ENCODE measurements at places on chromosomes 12 and 14.

GRCh38 chr14:96903444-96904023 is 106.4 kb downstream of the VRK1 start:
- DNase-seq, result no peak

GRCh38 chr14:79641371-79641770 is 569.9 kb downstream of the DIO2 start:
- no peak for DNase-seq

GRCh38 chr14:39264558-39264957 is 30.8 kb downstream of the MIA2 start:
- DNase-seq, result no peak

DNA sequence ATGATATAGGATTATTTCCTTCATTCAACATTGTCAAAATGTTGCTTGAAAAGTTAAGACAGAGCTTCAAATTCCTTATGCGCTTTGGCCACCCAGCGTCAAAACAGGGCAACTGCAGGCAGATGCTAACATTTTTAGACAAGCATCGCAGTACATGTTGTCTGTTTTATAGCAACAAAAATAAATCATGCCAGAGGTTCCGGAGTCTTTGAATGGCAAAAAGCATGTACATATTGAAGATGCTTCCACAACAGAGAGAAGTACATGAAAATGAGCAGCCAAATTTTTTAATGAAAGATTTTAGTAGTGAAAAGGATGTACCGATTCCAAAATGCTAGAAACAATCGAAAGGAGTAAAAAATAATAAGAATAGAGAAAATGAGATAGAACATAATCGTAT is 49.8 kb upstream of the USP15 start:
- DNase-seq, result no peak

GRCh38 chr12:112179916-112180315 is 54.6 kb downstream of the TRAFD1 start:
- DNase-seq, result no peak

DNA sequence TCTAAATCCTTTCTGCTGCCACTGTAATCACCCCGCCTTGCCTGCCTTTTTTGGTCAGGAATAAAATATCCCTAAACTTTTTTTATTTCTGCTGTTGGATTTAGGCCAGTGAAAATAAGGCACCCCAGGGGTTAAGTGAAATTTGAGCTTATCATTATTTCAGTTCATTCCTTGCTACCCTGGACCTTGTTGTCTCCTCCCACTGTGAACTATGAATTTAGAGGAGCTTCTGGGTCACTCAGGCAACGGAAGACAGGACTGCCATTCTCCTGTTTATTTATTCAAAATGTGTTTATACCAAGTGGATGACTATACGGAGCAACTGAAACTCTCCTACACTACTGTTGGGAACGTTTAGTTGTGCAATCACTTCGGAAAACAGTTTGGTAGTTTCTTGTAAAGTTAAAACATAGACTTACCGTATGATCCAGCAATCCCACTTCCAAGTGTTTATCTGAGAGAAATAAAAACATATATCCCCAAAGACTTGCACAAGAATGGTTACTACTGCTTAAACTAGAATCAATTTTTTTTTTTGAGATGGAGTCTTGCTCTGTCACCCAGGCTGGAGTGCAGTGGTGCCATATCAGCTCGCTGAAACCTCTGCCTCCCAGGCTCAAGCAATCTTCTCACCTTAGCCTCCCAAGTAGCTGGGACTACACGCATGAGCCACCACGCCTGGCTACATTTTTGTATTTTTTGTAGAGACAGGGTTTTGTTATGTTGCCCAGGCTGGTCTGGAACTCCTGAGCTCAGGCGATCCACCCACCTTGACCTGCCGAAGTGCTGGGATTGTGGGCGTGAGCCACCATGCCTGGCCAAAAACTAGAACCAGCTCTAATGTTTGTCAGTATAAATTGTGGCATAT is 2.3 kb upstream of the TRAFD1 start:
- no peak for DNase-seq

GRCh38 chr12:19288603-19289244 is 150.6 kb upstream of the AEBP2 start:
- DNase-seq, result no peak
